ENCODE measurements at places on chromosomes 1 and 21.

GRCh38 chr21:45867671-45868081, 113.9 kb upstream of the COL6A1 start:
- DNase-seq: no peak

- no peak for DNase-seq
Observed at GRCh38 chr1:157862114-157863070, 20.8 kb upstream of the CD5L start.

- no peak for DNase-seq
Observed at GRCh38 chr1:82462366-82462765, 661.6 kb downstream of the ADGRL2 start.

GRCh38 chr1:214824763-214825162, 221.8 kb downstream of the CENPF start:
- no peak for DNase-seq

DNA sequence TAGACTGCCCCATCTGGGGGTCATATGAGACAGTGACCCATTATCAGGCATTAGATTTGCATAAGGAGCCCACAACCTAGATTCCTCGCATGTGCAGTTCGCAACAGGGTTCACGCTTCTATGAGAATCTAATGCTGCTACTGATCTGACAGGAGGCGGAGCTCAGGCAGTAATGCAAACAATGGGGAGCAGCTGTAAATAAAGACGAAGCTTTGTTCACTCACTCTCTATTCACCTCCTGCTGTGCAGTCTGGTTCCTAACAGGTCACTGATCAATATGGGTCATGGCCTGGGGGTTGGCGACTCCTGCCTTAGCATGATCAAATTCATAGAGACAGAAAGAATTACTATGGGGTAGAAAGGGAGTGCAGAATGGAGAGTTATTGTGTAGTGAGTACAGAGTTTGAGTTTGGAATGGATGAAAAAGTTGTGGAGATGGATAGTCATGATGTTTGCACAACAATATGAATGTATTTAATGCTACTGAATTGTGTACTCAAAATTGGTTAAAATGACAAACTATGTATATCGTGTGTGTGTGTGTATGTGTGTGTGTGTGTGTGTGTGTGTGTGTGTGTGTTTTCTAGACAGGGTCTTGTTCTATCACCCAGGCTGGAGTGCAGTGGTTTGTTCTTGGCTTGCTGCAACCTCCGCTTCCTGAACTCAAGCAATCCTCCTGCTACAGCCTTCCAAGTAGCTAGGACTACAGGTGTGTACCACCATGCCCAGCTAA, 42.2 kb downstream of the BTF3L4 start:
- no peak for DNase-seq

GRCh38 chr1:162822391-162823200, 32.1 kb downstream of the HSD17B7 start:
- peak; percentile 17 for DNase-seq

- DNase-seq: no peak
Observed at GRCh38 chr1:33381977-33382376, 48.9 kb downstream of the PHC2 start.

DNA sequence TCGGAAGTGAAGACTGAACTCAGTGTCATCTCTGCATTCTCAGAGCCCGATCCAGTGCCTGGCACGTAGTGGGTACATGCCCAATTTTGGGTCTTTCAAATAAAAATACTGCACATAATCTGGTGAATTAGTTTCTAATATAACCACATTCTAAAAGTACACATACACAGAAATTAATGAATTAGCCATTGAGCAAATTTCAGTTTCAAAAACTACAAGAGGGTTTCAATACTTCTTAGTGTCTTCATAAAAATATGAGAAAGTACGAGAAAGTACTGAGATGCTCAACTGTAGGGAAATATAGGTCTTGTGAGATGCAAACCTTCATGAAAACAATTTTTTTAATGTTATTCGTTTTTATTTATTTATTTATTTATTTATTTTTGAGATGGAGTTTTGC, 86.9 kb downstream of the SMYD2 start:
- no peak for DNase-seq
